ENCODE measurements at places on chromosomes 12 and 14.
A peak's percentile ranks its signal among the peaks of the same experiment; 100 is the strongest.

DNA sequence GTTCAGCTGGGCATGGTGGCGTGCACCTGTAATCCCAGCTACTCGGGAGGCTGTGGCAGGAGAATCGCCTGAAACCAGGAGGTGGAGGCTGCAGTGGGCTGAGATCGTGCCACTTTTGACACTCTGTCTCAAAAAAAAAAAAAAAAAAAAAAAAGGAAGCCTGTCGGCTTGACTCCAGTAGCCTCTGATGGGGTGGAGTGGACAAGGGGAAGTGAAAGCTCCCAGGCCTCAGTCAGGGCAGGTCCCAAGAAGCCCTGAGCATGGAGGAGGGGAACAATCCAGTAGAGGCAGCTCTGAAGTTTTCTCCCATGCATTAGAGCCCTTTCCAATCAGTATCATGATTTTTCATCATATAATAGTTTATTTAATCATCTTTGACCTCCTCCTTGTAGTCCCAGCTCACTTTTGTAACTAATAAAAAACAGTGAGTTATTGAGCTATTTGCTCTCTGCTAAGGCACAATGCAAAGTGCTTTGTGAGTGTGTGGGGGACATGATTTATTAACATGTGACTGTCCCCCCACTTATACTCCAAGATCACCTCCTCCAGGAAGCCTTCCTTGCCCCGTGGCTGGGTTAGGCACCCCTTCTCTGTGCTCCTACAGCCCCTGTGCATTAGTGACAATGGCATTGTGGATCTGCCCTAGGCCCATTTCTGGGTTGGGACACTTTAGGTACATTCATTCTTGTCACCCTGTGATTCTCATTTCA, 4.7 kb upstream of the SSH1 start:
- no peak for DNase-seq

DNA sequence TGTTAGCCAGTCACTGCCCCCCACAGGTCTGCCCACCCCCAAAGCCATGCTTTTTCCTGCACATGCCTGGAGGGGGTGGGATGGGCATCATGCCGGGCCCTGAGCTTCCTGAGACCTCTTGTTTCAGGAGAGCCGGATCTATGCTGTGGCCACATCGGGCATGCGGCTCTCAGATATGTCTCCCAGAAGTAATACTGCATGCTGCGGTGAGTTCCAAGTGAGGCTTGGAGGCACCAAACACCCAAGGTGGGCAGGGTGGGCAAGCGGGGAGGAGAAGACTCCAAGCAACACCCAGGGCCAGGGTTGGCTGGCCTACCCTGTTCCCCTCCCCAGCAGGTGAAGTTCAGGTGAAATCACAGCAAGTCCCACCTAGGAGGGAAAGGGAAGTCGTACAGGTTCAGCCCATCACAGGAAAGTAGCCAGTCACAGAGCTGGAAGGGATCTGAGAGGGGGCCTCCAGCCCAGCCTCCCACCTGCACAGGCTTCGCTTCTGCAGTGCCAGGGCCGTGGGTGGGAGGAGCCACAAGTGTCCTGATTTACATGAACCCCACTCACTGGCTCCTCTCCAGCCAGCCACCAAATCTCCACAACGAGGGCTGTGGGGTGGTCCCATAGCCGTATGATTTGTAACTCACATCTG, 30.9 kb downstream of the PIGH start:
- DNase-seq = no peak

DNA sequence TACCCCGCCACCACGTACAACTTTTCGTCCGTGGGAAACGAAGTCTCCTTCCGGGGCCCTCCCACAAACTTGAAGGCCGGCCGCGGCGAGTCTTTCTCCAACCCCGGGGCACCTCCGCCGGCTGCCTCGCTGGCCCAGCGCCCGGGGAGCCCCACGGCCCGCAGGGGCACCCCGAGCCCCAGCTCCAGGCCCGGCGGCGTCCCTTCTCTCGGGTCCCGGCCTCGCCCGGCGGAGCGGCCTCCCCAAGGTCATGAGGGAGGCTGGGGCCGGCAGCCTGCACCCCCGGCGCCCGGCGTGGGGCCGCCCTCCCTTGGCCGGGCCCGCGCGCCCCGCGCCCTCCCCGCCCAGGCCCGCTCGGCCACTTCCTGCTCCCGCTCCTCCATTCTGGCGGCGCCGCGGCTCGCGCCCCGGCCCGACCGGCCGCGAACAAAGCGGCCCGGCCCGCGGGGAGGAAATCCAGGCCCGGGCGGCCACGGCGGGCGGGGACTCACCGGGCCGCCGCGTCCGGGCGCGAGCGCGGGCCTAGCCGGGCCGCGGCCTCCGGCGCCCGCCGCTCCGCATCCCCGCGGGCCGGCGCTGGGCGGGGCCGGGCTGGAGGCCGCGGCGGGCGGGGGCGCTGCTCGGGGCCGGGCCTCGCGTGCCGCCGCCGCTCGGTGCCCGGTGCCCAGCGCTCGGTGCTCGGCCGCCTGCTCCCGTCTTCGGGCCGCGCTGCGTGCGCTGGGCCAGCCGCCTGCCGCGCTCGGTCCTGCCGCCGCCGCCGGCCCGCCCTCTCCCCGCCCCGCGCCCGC, at the start of gene AKT1:
Gene AKT1, minus strand, starts transcription at position 756 of the 788 bp plus-strand sequence. CDS start 3,105 bp downstream, outside the sequence.
- DNase-seq = no peak

GRCh38 chr12:96261557-96261956, 67.4 kb downstream of the ELK3 start:
- DNase-seq = no peak

DNA sequence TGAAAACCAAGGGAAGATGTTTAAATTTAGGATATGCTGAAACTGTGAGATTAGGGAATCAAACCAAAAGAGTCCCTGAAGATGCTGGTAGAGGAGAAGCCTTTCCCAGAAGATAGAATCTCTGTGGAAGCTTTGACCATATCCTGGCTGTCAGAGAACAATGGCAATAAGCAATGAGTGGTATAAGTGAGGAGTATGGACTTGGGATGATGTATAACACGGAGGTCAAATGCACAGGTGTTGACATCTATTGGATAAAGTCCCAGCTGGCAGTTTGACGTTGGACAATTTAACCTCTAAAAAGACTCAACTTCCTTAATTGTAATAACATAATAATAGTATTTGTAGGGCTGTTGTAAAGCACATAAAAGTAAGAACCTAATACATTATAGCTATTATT, 30.1 kb upstream of the CLEC14A start:
- no peak for DNase-seq

DNA sequence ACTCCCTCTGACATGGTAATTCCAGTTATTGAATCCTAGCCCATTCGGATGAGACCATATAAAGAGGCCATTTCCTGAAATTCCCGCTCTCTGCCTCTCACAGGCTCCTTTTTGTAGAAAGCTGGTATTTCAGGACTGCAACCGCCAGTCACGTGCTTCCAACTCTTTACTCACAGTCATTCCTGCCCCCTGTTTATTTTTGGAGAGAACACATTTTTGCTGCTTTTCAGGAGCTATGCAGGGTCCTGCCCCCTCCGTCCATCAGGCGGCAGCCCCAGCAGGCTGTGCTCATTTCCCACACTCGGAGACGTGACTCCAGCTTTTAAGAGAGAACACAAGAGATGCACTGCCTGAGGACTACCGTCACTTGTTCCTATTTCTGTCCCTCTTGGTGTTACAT, 26.8 kb downstream of the IFT43 start:
- no peak for DNase-seq

- DNase-seq = peak; percentile 49
Measured at GRCh38 chr14:34874386-34875030, 652 bp downstream of the BAZ1A start.

GRCh38 chr14:91140672-91141071, 26.8 kb downstream of the DGLUCY start:
- no peak for DNase-seq

GRCh38 chr14:45526715-45527549, 273.9 kb upstream of the MIS18BP1 start:
- no peak for DNase-seq

DNA sequence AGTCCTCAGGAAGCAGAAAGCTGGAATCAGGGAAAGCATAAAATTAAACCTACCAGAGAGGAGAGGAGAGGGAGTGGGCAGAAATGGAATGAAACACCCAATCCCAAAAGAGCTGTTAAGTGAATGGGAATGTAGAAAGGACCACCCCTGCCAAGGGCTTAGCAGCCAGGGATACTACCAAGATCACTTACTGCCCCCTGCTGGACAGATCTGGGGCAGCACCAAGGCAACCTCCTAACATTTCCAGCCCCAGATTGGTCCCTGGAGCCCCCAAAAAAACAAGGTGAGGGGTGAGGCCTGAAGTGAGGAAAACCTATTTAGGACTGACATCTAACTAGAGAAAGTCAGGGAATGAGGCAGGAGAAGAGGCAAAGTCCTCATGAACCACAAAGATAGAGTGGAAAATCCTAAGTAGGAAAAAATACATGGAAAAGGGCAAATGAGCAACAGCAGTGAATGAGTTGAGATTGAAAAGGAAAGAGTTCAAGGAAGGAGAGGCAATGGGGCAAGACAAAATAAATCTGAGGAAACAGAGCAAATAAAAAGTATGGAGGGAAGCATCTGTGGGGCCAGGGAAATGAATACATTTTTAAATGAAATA, 11.2 kb upstream of the FKBP11 start:
- DNase-seq = peak; percentile 80

DNA sequence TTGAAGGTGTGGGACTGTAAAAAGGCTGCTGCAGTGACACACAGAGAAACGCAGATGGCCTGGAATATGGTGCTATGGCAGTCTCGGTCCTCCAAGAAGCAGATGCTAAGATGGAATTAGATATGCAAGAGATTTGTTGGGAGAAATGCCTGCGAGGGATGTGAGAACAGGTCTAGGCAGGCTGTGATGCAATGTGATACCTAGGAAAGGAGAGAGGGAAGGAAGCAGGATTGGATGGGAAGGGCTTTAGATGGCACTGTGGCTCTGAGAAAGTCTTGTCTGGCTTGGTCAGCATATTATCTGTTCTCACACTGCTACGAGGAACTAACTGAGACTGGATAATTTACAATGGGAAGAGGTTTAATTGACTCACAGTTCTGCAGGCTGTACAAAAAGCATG, 374.4 kb downstream of the BCAT1 start:
- no peak for DNase-seq

DNA sequence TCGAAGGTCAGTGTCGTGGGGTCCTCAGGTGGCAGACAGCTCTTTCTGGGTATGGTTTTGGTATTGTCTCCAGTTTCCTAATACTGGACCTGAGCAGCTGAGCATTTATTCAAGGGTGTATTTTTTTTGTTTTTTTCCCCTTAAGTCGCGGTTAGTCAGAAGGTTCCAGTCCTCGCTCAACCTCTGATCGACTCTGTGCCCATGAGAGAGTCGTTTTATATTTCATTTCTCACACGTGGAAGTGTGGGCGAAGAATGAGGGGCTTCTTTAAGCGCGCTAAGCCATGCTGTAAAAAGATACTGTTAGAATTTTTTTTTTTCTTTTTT, 499 bp downstream of the MIPOL1 start:
- DNase-seq = no peak

GRCh38 chr12:49264466-49264872, 413 bp upstream of the TUBA1C start:
- peak; percentile 37 for DNase-seq

DNA sequence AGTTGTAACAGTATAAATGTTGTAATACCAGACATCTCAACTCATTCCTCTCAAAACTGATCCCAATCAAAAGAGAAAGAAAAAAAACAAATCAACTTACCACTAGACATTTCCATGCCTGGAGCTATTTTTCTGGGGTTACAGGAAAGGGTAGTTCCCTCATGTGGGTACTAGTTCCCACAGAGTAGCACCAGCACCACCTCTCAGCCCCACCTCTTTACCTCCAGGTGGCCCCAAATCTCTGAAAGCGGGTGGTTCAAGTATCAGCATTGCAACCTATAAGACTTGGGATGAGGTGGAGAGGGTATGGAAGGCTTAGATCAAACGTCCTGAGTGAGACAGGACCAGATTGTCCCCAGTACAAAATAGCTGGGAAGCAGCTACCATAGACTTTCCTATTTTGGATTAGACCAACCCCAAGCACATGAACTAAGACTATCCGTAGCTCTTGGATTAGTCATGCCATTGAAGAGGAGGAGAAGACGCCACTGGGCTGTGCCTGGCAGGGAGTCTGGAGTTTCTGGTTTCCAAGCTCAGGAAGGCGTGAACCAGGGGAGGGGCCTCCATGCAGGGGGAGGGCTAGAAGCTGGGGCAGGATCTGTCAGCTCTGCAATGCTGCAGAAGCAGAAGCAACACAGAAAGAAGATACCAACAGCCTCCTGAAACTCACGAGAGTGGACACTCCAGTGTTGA, at the start of gene SLC39A2:
Gene SLC39A2, plus strand, starts transcription at position 620 of the 693 bp plus-strand sequence. CDS start 154 bp downstream, outside the sequence.
- no peak for DNase-seq

GRCh38 chr14:26199590-26200370, 398.1 kb downstream of the NOVA1 start:
- no peak for DNase-seq

DNA sequence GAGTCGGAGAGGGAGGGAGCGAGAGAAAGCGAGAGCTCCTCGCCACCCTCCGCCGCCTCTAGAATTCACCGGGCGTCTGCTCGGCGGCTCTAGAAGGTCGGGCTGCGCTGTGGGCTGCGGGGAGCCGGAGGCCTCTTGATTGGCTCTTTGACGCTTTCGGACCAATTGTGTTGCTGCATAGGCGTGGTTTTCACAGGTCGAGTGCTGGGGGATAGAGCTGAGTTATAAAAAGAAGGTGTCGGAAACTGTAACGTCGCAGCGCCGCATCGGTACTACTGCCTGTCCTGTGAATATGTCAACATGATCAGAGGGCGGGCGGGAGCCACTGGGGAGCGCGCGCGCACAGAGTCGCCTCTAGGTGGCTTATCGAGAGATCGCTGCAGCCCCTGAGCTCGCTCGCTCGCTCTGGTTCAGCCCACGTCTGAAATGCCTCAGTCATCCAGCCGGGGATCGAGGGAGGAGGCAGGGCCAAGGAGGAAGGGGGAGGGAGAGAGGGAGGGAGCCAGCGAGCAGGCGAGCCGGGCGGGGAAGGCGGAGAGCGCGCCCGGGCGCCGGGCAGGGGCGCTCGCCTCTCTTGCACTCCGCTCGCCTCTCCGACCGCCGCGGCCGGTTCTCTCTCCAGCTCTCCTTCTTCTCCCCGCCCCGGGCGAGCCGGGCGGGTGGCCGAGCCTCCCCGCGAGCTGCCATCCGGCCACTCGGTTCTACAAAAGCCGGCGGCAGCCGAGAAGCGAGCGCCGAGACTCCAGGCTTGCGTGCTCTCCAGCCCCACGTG, at the start of gene TBX3:
Gene TBX3, minus strand, starts transcription at position 78 of the 772 bp plus-strand sequence. CDS start 975 bp downstream, outside the sequence.
- DNase-seq = no peak

DNA sequence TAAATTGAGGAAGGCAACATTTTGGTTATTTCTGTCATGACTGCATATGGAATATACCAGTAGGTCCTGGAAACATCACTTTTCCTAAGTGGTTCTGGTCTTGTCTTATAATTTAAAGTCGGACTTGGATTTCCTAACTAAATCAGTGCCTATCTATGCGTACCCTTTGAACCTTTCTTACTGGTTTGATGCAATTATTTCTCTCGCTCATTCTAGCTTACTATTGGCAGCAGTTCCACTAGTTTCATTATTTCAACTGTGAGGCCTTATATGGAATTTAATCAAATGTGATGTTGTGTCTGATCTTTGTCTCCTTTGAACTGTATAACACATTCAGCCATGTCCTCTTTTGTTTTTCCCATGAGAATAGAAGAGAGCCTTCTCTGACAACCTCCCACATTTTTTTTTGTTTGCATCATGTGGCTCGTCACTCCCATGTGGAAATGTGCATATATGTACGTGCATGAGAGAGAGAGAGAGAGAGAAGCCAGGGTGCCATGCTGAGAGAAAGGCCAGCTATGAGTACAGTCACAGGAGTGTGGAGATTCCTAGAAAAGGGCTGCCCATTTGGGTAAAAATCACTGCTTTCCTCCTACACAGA, 48.0 kb downstream of the AKAP6 start:
- DNase-seq = no peak

Data from CD4-positive, alpha-beta T cell treated with Interleukin-15 for 4 hours (primary cell).